Esophagus squamous epithelium (tissue), 5 donors: ENCODE measurements at places on chromosomes 13 and 19.

DNA sequence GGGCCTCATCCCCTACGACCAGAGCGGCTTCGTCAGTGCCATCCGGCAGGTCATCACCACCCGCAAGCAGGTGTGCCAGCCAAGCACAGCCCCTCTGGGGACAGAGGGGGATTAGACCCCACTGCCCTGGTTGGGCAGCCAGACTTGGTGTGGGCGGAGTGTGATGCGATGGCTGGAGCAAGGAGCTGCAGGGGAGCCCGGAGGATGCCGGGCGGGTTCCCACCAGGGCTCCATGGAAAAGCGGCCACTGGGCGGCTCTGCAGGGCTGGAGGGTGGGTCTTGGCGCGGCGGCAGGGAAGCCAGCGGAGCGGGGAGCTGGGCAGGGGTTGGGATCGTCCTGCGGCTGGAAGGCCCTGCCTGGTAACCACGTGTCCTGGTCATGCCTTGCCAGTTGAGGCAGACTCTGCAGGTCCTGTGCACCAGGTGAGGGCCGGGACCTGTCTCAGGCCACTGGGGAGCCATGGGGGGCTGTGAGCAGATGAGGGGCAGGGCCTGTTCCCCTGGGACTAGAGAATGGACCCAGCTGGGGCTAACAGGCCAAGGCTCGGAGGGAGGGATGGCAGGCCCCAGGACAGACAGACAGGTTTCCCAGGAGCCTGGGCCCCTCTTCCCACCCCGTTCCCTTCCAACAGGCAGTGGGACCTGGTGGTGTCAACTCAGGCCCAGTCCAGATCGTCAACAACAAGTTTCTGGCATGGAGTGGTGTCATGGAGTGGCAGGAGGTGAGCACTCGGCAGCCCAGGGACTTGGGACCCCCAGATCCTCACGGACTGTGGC lies 6.3 kb downstream of the PTOV1 start:
- no peak for DNase-seq

- no peak for DNase-seq
These were observed 385.5 kb downstream of the MZT1 start for GRCh38 chr13:72341904-72342303.

DNA sequence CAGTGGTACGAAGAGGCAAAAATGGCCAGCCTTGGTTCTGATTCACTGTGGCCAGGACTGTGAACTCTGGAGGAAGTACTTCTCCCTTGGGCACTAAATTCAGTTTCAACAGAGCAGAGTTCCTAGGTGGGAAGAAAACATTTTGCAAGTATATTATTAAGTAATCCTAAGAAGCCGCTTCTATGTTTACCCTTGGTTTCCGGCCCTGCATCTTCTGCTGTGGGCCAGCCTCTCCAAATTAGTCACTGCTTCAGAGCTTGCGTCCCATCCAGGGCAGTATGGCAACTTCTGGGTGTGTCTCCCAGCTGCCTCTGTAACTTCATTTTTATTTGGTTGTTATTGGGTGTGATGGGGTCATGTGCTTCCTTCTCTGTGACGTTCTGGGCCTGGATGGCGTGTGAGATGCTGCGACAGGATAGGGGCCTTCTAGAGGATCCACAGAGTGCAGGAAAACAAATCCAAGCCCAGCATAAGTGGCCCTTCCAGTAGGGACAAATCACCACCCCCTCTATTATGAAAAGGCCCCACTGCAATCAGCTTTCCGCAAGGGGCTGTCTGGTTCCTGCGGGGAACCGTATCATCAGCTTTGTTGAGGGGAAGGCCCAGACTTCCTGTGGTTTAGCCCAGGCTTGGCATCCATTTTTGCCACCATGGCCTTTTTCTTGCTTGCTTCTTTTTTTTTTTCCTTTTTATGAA lies 55.1 kb upstream of the C1QTNF9 start:
- no peak for DNase-seq

- no peak for DNase-seq
These were observed 51.5 kb downstream of the MCF2L start for GRCh38 chr13:113020323-113021080.

- DNase-seq: no peak
These were observed 958.2 kb downstream of the DIAPH3 start for GRCh38 chr13:59205501-59205900.

DNA sequence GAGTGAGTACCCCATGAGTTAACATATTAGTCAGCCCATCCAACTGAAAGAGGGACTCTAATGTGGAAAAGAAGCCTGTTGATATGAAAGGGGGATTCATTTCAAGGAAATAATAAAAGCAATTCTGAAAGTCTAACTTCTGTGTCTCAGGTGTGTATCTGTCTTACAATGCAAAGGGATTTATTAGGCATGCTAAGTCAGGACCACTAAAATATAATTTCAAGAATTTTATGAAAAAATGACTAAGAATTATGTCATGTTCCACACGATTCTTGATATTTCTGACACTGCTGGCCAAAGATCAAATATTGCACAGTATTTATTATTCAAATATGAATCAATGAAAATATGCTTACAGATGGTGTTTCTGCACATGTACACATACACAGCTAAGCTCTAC lies 130.8 kb downstream of the KLF12 start:
- DNase-seq: no peak

DNA sequence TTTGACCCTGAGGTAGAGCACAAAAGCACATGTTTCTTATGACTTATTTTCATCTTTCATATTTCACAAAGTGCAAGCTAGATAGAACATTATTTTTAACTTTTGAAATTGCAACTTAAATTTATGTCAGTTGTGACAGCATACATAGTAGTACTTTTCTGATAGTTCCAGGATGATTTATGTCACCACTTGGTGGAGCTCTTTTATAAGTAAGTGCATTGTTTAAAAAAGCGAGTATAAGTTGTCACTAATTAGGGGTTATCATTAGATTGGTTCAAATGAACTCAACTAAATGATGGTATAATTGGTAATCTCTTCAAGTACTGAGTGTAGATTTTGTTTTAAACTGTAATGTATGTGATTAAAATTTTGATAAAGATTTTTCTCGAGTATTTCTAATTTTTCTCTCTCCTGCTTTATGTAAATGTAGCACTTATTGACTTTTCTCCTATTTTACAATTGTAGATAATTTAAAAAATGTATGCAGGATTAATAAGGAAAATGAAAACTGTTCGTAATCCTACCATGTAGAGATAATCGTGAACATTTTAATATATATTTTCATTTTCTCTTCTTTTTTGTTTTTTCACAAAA lies 31.1 kb downstream of the RB1 start:
- DNase-seq: no peak

DNA sequence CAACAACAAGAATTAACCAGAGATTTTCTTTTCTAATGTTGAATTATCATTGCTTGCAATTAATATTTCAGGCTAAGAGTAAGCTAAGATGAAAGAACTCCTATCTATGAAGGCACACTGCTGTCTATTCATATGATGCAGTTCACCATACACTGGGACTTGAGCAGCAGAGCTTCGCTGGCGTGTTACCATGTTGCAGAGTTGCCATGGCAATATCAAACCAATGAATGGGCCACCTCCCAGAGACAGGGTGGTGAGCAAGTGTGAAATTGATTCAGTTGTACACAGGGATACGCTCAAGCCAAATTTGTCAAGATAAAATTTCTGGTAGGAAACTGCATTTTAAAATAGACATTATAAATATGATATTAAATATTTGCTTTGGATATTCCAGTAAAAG lies 69.3 kb upstream of the MYO16 start:
- no peak for DNase-seq
